ENCODE measurements at places on chromosomes 6 and 20.

- no peak for DNase-seq
Observed at GRCh38 chr6:157966589-157966977, 15.1 kb upstream of the SYNJ2 start.

GRCh38 chr20:33680686-33681085 is 5.5 kb downstream of the E2F1 start:
- no peak for DNase-seq

- DNase-seq: no peak
Observed at GRCh38 chr6:149929422-149929821, 6.5 kb upstream of the RAET1G start.

GRCh38 chr6:7108964-7109836 is 1.4 kb downstream of the RREB1 start:
- DNase-seq: peak; percentile 64

GRCh38 chr20:63864978-63865640 is at the start of gene TPD52L2:
TSS of gene TPD52L2 (plus strand) at chr20:63865270. CDS start at chr20:63865366, 96 bp downstream.
- DNase-seq: peak; percentile 99

GRCh38 chr6:137693711-137694110 is 173.3 kb upstream of the TNFAIP3 start:
- DNase-seq: no peak

DNA sequence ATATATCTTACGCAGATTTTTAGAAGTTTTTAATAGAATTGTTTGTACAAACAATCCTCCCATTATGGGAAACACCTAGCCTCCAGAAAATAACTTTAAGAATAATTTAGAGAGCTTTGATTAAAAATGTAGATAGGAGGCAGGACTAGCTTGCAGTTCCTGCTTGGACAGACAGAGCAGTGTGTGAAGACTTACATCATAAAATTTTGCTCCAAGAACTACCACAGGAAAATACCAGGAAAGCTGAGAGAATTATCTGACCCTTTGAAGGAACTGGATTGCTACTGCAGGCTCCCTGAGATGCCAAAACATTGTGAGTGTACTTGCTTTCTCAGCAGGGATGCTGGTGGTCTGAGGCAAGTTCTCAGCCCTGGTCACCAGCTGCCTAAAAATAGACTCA is 64.2 kb downstream of the EYS start:
- no peak for DNase-seq

DNA sequence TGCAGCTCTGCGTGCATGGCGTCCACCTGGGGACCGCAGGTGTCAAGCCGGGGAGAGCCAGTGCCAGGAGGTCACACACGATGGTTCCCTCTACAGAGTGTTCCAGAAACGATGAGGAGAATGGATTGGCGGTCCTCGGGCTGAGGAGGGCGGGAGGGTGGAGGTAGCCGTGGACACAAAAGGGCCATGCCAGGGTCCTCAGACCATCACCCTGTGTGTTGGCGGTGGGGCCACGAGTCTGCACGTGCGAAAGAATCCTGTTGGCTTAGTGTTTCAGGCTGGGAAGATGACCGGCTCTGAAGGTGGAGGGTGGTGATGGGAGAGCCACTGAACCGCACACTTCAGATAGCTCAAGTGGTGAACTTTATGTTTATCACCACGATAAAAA is 13.7 kb downstream of the HRH3 start:
- no peak for DNase-seq
